ENCODE measurements at places on chromosomes 5 and 9.
A peak's percentile ranks its signal among the peaks of the same experiment; 100 is the strongest.

DNA sequence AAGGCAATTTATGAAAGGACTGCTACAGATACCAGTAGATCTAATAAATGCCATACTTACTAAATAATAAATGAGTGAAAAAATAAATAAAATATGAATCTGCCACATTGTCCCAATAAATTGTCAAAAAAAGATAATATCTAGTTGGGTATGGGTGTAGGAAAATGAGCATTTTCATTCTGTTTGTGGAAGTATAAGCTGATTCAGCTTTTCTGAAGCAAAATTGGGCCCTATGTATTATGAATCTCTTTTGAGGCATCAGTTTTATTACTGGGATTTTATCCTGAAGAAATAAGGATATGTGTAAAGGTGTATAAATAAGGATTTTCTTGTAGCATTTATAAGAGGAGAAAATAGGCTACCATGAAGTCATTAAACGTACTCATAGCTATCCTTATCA, 46.1 kb downstream of the CAVIN4 start:
- DNase-seq: no peak

GRCh38 chr5:65261499-65261898, 220.2 kb downstream of the ADAMTS6 start:
- DNase-seq: no peak

GRCh38 chr5:32498484-32498883, 53.9 kb upstream of the ZFR start:
- DNase-seq: no peak

DNA sequence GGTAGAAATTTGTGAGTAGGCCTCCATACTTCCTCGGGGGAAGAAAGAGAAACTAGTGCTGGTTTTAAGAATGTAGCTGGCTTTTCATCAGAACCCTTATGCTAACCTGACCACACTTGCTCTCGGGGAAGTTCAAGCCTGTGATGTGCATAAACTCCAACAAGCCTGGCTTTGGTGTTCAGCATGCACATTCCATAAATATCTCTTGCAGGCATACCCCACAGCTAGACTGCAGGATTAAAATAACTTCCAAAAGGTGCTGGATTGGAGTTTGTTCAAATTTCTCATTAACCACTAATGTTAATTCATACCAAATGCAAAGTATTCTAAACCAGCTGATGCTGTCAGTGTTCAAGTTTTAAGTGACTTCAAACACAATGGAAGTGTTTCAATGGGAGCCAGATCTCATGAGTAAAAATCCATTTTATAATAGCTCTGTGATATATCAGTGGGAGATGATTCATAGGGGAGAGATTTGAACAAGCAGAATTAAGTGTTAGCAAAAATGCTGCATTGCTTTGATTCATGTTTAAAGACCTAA, 79.4 kb downstream of the NPR3 start:
- DNase-seq: peak; percentile 51

- peak; percentile 57 for DNase-seq
Measured at GRCh38 chr5:34022121-34022705, 14.4 kb upstream of the AMACR start.

DNA sequence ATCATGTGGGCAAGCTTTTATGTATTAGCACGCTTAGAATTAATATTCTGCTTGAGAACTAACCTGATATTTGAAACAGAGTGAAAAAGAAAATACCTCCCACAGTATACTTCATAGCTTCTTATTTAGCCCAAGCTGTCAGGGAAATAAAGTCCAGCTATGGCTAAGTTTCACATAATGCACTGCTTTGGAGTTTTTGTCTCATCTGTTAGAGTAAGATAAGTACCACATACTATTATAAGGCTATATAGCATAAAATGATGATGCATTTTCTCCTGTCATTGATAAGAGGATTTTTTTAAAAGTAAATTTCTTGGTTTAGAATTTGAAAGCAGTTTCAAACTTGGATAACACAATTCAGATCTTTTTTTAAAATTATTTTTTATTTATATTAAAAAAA, 2.4 kb upstream of the ANKDD1B start:
- no peak for DNase-seq

DNA sequence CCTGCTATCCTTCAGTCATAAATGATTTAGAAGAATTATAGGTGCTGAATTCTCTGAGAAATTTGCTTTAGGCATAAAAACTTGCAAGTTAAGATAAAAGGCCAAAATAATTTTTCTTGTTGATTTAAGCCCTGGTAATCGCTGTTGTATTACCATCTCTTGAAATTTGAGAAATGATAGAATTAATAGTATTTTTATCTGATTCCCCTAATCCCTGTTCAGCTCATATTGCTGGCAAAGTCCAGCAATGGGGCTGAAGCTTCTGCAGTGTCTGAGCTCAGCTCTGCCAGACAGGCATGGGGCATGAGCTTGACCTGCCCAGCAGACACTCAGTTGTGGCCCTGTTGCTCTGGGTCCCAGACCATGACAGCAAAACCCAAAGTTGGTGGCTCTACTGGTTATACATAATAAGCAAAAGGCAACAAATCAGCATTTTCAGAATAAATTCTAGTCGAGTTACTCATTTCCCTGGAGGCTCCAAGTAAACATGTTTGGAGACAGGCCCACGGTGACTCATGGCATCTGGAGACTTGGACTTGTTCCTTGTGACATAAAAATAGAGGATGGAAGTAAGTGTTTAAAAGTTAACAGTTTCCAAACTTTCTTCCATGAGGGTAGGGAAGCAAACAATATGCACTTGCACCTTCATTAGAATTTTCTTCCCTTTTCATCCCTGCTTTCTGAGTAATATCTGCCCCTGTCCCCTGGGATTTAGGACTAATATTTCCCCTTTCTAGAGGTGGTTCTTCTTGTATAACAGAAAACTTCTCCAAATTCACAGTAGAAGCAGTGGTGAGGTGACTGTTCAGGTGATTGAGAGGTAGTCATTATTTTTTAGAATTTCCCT, 60.2 kb upstream of the SLC2A8 start:
- DNase-seq: peak; percentile 98

- DNase-seq: no peak
Measured at GRCh38 chr5:167754501-167755021, 536.9 kb upstream of the WWC1 start.

GRCh38 chr5:62306896-62307689, 1.1 kb downstream of the KIF2A start:
- DNase-seq: peak; percentile 53

- peak; percentile 95 for DNase-seq
Measured at GRCh38 chr9:20622330-20623020, at the start of gene MLLT3. Gene MLLT3, minus strand, starts transcription at chr9:20622499.

- DNase-seq: no peak
Measured at GRCh38 chr5:179110528-179110927, 50.4 kb downstream of the ZNF354C start.

DNA sequence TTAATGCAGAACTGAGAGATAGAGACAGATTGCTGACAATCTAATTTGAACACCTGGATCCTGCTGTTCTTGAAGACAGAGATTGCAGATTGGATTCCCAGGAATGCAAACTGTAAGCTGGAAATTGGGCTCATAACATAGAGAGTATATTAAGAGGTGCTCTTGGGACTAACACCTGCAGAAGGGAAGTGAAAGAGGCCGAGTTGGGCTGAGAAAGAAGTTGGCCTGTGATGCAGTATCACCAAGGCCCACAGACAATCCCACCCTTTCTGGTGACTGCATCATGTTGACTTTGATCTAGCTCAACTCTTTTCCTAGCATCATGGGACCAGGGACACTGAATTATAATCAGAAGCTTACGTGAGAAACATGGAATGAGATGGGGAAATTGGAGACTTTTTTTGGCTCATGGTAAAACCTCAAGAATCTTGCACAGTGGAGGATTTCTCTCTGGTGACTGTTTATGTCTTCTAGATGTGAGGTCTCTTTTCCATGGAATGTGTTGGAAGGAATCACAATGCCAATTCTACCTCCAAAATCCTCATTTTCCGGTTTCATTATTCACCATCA, 36.5 kb upstream of the NUDT12 start:
- no peak for DNase-seq

GRCh38 chr5:130693509-130693908, 471.5 kb downstream of the HINT1 start:
- DNase-seq: no peak
